ENCODE measurements at places on chromosomes 2 and 18.

GRCh38 chr2:236608710-236609109 is 39.1 kb downstream of the ACKR3 start:
- no peak for DNase-seq

DNA sequence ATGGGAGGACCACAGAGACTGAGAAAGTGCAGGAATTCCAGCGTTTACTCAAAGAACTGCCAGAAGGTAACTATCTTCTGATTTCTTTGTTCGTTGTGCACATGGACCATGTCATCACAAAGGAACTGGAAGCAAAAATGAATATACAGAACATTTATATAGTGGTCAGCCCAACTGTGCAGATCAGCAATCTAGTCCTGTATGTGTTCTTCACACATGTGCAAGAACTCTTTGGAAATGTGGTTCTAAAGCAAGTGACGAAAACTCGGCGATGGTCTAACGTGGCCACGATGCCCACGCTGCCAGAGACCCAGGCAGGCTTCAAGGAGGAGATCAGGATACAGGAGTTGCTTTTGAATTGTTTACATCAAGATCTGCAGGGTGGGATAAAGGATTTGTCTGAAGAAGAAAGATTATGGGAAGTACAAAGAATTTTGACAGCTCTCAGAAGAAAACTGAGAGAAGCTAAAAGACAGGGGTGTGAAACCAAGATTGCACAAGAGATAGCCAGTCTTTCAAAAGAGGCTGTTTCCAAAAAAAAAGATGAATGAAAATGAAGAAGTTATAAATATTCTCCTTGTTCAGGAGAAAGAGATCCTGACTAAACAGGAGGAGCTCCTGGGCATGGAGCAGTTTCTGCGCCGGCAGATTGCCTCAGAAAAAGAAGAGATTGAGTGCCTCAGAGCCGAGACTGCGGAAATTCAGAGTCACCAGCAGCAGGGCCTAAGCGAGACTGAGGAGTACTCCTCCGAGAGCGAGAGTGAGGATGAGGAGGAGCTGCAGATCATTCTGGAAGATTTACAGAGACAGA is 8.3 kb upstream of the CHST10 start:
- DNase-seq: no peak

DNA sequence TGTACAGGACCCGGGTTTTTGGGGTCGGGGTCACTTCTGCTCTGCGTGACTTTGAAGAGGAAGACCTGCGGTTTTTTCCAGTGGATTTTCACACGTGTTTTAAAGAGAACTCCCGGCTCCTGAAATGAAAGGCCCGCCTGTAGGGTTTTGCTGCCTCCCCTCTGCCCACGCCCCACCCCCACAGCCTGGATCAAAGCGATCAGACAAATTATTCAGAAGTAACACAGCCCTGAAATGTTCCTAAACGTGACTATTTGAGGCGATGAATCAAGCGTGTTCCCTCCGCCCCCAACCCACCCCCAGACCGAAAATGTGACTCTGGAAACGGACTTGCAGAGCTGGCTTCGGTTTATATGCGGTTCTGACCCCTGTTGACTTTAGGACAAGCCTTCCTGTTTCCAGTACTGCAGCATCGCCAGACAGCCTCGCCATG is 28.7 kb upstream of the SMIM21 start:
- no peak for DNase-seq

GRCh38 chr2:29589440-29590103 is 331.8 kb downstream of the ALK start:
- DNase-seq: no peak

DNA sequence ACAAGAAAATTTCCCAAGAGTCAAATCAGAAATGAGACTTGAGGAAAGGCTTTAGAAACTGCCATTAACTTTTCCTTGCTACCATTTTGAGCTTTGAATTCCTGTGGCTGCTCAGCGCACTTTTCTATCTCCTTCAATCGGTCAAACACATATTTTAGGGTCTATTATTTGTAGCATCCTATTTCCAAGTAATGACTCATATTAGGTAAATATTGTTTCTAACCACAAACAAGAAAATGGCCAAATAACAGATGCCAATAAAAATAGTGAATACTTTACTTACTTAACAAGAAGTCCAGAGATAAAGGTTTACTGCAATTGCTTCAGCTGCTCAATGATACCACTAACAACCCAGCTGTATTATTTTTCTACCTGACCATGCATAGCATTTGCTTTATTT is 29.7 kb upstream of the CCDC178 start:
- no peak for DNase-seq

Data from NCI-H1694 treated with DMSO at 0.1 percent for 48 hours (cell line).